NCI-H1930 (cell line): ENCODE measurements at places on chromosomes 5 and 9.

DNA sequence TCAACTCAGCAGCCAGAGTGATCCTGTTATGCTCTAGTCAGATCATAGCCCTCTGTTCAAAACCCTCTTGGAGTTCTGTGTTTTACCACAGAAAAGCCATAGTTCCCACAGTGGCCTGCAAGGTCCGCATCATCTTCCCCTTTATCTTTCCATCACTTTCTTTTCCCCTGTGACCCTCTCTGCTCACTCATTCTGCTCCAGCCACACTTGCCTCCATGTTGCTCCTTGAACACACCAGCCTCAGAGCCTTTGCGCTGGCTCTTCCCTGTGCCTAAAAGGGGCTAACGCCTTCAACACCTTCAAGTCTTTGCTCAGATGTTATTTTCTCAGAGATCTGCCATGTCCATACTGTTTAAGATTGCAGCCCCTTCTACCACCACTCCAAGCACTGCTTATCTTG is 26.3 kb downstream of the CSF2 start:
- no peak for DNase-seq

GRCh38 chr9:91211414-91211813 is 150.3 kb downstream of the AUH start:
- no peak for DNase-seq

- DNase-seq = no peak
Observed at GRCh38 chr9:16754662-16755061, 115.8 kb downstream of the BNC2 start.

DNA sequence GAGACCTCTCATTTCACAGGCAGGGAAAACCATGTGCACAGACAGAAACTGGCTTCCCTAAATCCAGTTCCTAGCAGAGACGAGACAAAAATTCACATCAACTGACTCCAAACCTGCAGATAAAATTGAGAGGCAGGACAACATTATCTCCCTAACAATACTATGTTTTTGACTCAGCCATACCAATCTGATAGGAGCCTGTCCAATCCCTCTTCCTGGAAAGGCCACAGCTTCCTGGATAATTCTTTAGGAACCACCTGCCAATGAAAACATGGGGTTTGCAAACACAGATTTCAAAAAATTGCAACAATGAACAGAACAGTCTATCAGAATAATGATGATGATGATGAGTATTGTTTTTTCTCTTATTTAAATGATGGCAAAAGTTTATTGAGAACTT is 22.4 kb downstream of the SH3TC2 start:
- DNase-seq = no peak

DNA sequence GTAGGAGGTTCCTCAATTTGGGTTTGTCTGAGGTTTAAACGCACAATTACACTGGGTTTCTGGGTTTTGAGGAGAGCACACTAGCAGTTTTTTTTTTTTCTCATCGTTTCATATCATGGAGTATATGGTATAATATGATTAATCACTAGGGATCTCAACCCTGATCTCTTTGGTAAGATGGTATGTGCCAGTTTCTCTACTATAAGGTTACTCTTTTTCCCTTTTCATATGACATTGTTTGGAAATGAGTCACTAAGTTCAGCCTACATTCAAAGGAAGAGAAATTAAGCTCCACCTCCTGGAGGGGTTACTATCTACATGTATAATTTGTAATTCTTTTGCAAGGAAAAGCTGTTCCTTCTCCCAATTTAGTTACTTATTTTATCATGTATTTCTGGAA is 35.2 kb downstream of the MTRR start:
- no peak for DNase-seq
